ENCODE measurements at places on chromosomes 16 and 17.

- DNase-seq, result no peak
These were observed 1430.9 kb downstream of the CDH11 start for GRCh38 chr16:63690961-63691360.

- DNase-seq, result no peak
These were observed 6.7 kb upstream of the ABCA9 start for GRCh38 chr17:69067274-69068047.

GRCh38 chr16:31253642-31254045 is 6.1 kb upstream of the ITGAM start:
- DNase-seq, result no peak

- no peak for DNase-seq
These were observed 22.4 kb downstream of the CACNG1 start for GRCh38 chr17:67066717-67067116.

- no peak for DNase-seq
These were observed 56.7 kb downstream of the GRB7 start for GRCh38 chr17:39794249-39794970.

DNA sequence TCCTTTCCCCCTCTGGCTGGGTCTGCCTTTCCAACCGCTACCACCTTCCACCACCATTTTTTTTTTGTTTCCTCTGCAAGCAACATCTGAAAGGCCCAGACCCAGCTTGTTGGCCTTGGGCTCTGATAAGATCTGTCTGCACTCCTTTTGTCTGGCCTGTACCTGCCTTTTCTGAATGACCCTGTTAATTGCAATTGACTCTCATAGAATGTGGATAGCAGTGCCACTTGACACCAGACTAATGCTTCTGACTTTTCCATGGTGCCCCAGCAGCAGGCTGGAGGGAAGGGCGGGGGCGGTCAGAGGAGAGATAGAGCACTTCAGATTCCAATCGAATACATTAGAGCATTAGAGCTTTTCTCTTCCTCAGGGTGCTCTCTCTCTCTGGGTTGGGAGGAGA is 538.9 kb downstream of the WWOX start:
- DNase-seq, result no peak

DNA sequence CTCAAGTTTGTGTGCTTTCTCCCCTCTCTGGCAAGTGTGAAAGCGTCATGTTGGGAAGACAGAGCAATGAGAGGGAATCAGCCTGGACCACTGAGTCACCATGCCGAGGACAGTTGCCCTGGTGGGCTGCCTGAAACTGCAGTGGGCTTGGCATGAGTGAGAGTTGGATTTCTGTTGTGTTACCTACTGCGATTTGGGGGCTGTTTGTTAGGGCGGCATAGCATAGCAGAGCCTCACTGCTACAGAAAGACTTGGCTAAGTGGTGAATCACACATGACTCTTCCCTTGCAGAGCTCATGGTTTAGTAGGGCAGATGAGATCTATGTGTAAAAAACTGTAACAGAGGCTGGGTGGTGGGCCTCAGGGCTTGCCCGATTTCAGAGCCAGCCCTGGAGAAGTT is 324.6 kb downstream of the C16orf95 start:
- DNase-seq, result no peak

- no peak for DNase-seq
These were observed 34.0 kb downstream of the PGS1 start for GRCh38 chr17:78412403-78412802.

DNA sequence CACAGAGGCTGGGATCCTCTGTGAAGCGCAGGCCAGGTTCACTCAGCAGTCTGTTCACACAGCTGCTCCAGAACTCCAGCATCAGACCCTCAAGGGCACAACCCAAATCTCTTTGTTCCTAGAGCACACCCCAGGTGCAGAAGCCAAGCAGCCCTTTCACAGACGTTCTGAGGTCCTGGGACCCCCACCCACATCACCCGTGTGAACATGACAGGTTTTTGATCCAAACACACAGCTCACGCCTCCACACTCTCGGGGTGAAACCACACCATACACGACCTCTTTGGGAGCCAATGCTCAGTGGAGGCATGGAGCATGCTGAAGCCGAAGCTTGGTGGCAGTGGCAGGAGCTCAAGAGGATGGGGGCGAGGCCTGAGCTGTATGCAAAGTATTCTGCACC is 97.4 kb downstream of the ZNF778 start:
- DNase-seq, result no peak

- DNase-seq, result no peak
These were observed 15.8 kb downstream of the TEKT1 start for GRCh38 chr17:6815775-6816174.

- no peak for DNase-seq
These were observed 242.4 kb upstream of the SALL1 start for GRCh38 chr16:51393381-51394005.
